Activated naive CD8-positive, alpha-beta T cell treated with anti-CD3 and anti-CD28 coated beads, Interleukin-2, amount 10 ng/mL, durations not matched to agents 7 days and 5 days (primary cell): ENCODE measurements at places on chromosomes 2 and 18. TPM values are rescaled to one million over a fixed set of nuclear protein-coding genes. Genes with fewer than 3 reads are reported as not detected.

DNA sequence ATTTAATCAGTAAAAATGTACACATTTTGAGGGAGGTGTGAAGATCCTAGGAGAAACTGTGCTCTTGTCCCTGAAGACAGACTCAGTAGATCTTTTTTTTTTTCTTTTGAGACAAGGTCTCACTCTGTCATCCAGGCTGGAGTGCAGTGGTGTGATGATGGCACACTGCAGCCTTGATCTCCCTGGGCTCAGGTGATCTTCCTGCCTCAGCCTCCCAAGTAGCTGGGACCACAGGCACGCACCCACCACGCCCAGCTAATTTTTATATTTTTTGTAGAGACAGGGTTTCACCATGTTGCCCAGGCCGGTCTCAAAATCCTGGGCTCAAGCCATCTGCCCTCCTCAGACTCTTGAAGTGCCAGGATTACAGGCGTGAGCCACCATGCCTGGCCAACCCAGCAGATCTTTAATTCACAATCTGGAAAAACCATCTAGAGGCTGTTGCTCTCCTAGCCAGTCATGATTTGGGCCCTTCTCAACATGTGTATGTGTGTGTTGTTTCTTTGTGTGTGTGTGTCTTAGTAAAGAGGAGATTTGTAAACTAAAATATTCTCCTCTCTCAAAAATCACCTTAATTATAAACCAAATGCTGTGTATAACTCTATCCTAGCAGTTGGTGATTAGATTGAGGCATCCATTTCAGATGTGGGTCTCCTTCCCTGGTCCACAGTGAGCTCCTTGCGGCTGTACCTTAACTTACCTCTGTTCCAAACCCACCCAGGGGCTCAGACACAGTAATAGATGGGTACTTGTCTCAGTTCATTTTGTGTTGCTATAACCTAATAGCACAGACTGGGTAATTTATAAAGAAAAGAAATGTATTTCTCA, 3.9 kb upstream of the MYCN start:
- peaks cover 37% of the 10 kb centered on the region for H3K27me3 ChIP-seq
- no peak for DNase-seq
- no peak overlapping the region for H3K27ac ChIP-seq

GRCh38 chr2:207184348-207184747, 18.6 kb upstream of the KLF7 start:
- H3K27me3 ChIP-seq, result peaks cover 3% of the 10 kb centered on the region
- no peak overlapping the region for H3K4me3 ChIP-seq
- H3K36me3 ChIP-seq, result peaks cover 5% of the 10 kb centered on the region
- H3K27ac ChIP-seq, result no peak overlapping the region

- no peaks in the 10 kb centered on the region for H3K36me3 ChIP-seq
- H3K27ac ChIP-seq, result no peak overlapping the region
- H3K27me3 ChIP-seq, result peaks cover 3% of the 10 kb centered on the region
- H3K4me1 ChIP-seq, result peaks cover 3% of the 10 kb centered on the region
Measured at GRCh38 chr2:122023059-122023864, 267.8 kb downstream of the TSN start.

NEDD4L gene
- total RNA-seq, result 4.4 TPM

NEU2 gene
- not detected for total RNA-seq

- peaks cover 10% of the 10 kb centered on the region for H3K27me3 ChIP-seq
- H3K36me3 ChIP-seq, result peaks cover 2% of the 10 kb centered on the region
- no peaks in the 10 kb centered on the region for H3K4me1 ChIP-seq
Measured at GRCh38 chr2:144389151-144389929, 130.6 kb downstream of the ZEB2 start.

GRCh38 chr2:26035090-26035743, 1.3 kb downstream of the RAB10 start:
- H3K27me3 ChIP-seq, result no peaks in the 10 kb centered on the region
- DNase-seq, result no peak
- H3K27ac ChIP-seq, result peak overlapping the region; percentile 94
- H3K4me3 ChIP-seq, result peak overlapping the region; percentile 97
- H3K36me3 ChIP-seq, result peaks cover 18% of the 10 kb centered on the region

GRCh38 chr18:61896118-61896517, 3.3 kb upstream of the RNF152 start:
- no peak overlapping the region for H3K4me3 ChIP-seq
- peaks cover 57% of the 10 kb centered on the region for H3K27me3 ChIP-seq
- no peak for DNase-seq
- no peak overlapping the region for H3K27ac ChIP-seq

SLC9A4 gene
- 0.08 TPM for total RNA-seq

- no peaks in the 10 kb centered on the region for H3K4me1 ChIP-seq
- H3K36me3 ChIP-seq, result no peaks in the 10 kb centered on the region
- H3K27ac ChIP-seq, result no peak overlapping the region
- H3K4me3 ChIP-seq, result no peak overlapping the region
- DNase-seq, result no peak
- H3K27me3 ChIP-seq, result peaks cover 8% of the 10 kb centered on the region
Measured at GRCh38 chr2:102514061-102514785, 41.2 kb downstream of the SLC9A4 start.

DNA sequence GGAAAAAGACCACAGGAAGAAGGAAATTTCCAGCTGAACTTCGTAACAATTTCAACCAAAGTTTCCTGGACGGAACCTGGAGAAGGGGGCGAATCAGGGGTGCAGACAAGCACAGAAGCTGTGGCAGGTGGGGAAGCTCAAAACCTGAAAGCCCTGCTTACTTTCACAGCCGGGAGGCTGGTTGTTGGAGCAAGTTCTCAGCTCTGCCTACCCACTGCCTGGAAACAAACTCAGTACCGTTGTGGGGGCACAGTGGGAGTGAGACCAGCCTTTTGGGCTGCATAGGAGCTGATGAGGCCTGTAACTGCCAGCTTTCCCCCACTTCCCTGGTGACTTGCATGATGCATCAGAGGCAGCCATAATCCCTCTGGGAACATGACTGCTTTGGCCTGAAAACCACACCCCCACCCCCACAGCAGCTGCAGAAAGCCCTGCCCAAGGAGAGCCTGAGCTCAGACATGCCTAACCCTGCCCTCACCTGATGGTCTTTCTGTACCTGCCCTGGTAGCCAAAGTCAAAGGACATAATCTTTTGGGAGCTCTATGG, 207.0 kb upstream of the VWC2L start:
- H3K4me1 ChIP-seq, result no peaks in the 10 kb centered on the region
- DNase-seq, result no peak
- no peak overlapping the region for H3K27ac ChIP-seq
- H3K36me3 ChIP-seq, result no peaks in the 10 kb centered on the region

- peak overlapping the region; percentile 98 for H3K27ac ChIP-seq
- peaks cover 3% of the 10 kb centered on the region for H3K36me3 ChIP-seq
- H3K4me3 ChIP-seq, result peak overlapping the region; percentile 85
- H3K4me1 ChIP-seq, result peaks cover 63% of the 10 kb centered on the region
Measured at GRCh38 chr2:43169987-43170386, 56.4 kb downstream of the ZFP36L2 start.

DNA sequence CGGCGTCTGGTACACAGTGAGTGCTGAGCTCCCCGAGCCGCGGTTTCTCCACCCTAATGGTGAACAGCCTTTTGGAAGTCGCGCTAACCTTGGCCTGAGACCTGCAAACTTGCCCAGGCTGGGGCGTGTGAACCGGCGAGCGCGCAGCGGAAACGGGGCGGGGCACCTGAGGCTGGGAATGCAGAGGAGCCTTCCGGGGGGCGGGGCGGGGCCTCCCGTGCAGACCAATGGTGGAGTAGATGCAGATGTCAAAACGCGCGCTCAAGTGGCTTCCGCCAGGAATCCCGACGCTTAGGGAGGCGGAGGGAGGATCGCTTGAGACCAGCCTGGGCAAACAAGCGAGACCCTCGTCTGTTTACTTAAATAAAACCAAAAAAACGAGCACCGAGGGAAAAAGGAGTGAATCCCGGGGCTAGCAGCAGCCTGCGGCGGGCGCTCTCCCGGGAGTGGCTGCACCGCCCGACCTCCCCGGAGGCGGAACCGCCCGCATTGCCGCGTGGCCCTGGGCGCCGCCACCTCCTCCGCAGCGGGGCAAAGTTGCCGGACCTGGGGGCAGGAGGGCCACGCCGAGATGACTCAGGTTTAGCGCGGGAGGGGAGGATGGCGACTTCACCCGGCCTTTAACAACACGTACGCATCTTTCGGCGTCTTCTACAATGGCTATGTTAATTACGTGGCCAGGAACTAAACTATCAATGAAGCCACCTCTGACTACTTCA, 2.2 kb upstream of the RRM2 start:
- H3K27me3 ChIP-seq, result no peaks in the 10 kb centered on the region
- peaks cover 31% of the 10 kb centered on the region for H3K4me1 ChIP-seq
- peaks cover 27% of the 10 kb centered on the region for H3K36me3 ChIP-seq
- H3K27ac ChIP-seq, result peak overlapping the region; percentile 97
- DNase-seq, result peak; percentile 96

DNA sequence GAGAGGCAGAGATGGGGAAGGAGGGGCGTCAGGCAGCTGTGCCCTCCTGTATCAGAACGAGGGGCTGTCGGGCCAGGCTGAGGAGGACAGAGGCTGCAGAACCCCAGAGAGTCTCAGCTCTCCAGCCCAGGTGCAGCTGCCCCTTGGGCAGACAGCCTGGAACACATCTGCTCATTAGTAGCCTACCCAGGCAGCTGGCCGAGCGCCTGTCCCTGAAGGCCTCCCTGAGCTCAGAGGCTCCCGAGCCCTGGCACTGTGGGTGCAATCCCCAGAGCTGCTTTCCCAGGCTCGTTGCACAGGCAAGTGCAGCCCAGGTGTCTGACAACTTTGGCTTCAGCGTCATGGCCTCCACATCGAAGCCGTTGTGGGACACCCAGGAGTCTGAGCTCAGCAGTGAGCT, 13.1 kb upstream of the TMEM185B start:
- H3K4me3 ChIP-seq, result no peak overlapping the region
- H3K27me3 ChIP-seq, result no peaks in the 10 kb centered on the region
- DNase-seq, result peak; percentile 29

DNA sequence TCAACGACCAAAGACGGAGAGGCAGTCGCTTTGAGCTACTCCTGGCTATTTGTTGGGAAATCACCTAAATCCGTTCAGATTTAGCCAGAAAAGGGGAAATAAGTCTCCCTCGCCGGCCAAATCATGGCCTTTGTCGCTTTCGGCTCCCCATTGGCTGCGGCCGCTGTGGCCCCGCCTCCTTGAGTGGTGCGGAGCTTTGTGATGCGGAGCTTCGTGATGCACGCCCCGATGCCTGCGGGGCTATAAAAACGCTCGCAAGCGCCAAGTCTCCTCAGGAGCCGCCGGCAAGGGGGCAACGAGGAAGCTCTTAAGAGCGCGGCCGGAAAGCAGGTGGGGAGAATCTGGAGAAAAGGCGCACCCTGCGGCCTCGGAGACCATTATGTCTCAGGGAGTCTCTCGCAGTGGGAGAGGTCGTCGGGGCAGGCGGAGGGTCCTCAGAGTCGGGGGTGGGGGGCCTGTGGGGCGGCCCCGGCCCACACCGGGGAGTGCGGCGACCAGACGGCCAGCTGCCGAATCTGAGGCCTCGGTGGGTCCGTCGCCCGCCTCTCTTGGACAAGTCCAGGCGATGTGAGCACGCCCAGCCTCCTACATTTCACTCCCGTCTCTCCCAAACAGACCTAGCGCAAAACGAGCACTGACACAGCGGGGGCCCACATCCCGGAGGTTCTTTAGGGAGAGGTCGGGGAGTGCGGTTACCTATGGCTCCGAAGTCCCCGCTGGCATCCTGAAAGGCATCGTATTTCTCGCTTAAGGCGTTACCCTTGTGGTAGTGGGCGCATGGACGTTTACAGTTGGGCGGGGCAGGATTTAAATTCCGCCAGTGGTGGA, at the start of gene CABYR:
TSS of gene CABYR (plus strand) at position 274 of the 828 bp plus-strand sequence. CDS start 4,053 bp downstream, outside the sequence.
- peaks cover 7% of the 10 kb centered on the region for H3K36me3 ChIP-seq
- peak within 1 kb of the TSS; percentile 88 for H3K4me3 ChIP-seq
- peaks cover 15% of the 10 kb centered on the region for H3K4me1 ChIP-seq
- H3K27me3 ChIP-seq, result peaks cover 20% of the 10 kb centered on the region
- H3K27ac ChIP-seq, result peak within 1 kb of the TSS; percentile 47

KCNK3 gene
- not detected for total RNA-seq

DNA sequence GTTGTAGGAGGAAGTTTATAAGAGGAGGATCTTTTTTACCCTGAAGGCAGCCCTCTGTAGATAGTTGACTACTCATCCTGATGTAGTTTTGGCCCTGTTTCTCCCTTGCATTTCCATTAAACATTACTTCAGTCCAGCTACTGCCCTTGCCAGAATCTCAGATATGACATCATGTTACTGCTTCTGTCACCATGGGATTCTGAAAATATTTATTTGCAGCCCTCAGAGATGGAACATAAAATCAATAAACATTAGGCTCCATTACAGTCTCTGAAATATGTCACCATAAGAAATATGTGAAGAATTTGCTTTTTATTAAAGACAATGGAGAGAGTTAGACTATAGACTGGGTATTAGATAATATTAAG, 68.7 kb upstream of the STK39 start:
- H3K27ac ChIP-seq, result no peak overlapping the region
- H3K36me3 ChIP-seq, result no peaks in the 10 kb centered on the region
- H3K27me3 ChIP-seq, result peaks cover 4% of the 10 kb centered on the region
- no peaks in the 10 kb centered on the region for H3K4me1 ChIP-seq

GRCh38 chr2:109345653-109346480, 216.9 kb downstream of the SH3RF3 start:
- no peak for DNase-seq
- no peak overlapping the region for H3K27ac ChIP-seq
- no peaks in the 10 kb centered on the region for H3K27me3 ChIP-seq
- H3K36me3 ChIP-seq, result no peaks in the 10 kb centered on the region

GRCh38 chr18:50113726-50114125, 81.2 kb downstream of the MYO5B start:
- H3K36me3 ChIP-seq, result no peaks in the 10 kb centered on the region
- H3K4me3 ChIP-seq, result no peak overlapping the region
- H3K27me3 ChIP-seq, result peaks cover 31% of the 10 kb centered on the region
- no peaks in the 10 kb centered on the region for H3K4me1 ChIP-seq
- DNase-seq, result no peak

CPO gene
- total RNA-seq, result not detected

GRCh38 chr18:30712383-30712782, 330.2 kb downstream of the DSC3 start:
- H3K4me1 ChIP-seq, result no peaks in the 10 kb centered on the region
- H3K27me3 ChIP-seq, result no peaks in the 10 kb centered on the region
- no peak for DNase-seq
- no peak overlapping the region for H3K4me3 ChIP-seq

DNA sequence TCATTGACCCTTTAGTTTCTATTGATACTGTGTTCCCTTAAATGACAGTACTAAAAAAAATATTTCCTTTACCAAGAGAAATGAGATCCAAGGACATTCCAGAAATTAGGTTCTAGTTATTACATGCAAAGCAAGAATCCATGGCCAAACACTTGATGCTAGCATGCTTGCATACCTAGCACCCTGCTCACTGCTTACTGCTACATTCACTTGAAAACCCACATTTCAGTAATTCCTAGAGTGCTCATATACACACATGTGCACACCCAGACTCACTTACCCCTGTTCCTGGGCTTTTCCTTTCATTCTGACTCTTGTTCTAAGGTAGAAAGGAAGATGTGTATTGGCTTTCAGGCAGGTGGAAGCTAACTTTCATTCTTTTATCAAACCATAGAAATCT, 395.9 kb downstream of the THSD7B start:
- no peak overlapping the region for H3K27ac ChIP-seq
- H3K36me3 ChIP-seq, result no peaks in the 10 kb centered on the region
- H3K27me3 ChIP-seq, result no peaks in the 10 kb centered on the region
- no peak for DNase-seq
- H3K4me3 ChIP-seq, result no peak overlapping the region
- no peaks in the 10 kb centered on the region for H3K4me1 ChIP-seq

FRZB gene
- not detected for total RNA-seq
